Endothelial cell (in vitro differentiated cells): ENCODE measurements at places on chromosomes 16 and 17.
A peak's percentile ranks its signal among the peaks of the same experiment; 100 is the strongest.

DNA sequence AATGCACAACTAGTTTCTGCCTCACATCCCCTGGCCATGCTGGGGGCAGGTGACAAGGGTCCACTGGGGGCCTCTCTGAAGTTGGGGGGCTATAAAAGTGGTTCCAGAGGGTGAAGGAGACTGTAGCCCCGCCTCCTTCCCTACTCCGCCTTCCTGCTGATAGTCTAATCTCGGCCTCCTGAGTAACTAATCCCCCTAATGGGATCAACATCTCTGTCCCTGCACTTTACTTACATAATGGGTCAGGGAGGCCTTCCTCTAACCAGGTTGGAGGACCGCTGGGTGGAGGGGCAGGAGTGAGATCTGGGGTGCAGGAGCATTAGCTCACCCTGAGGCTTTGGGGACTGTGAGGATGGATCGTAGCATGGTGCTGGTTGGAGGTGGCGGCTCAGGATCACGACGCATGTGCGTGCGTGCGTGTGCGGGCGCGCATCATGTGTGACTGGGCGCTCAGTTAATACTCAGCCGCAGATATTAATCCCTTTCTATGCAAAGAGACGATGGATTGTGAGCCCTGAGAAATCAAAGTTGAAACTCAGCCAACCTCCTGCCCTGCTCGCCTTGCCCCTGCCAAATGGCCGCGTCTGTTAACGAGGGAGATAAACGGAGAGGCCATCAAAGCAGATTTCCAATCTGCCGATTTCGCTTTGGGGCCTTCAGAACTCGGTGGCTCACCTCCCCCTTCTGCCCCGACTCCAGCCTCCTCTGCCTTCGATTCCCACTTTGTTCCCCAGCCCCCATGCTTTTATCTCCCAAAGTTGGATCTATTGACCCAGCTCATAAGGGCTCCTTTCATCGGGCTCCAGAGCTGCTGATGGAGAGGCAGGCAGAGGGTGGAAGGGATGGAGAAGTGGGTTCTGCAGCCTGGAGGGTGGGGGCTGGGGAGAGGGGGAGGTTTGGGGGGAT is 107.3 kb downstream of the SDK2 start:
- DNase-seq = no peak

DNA sequence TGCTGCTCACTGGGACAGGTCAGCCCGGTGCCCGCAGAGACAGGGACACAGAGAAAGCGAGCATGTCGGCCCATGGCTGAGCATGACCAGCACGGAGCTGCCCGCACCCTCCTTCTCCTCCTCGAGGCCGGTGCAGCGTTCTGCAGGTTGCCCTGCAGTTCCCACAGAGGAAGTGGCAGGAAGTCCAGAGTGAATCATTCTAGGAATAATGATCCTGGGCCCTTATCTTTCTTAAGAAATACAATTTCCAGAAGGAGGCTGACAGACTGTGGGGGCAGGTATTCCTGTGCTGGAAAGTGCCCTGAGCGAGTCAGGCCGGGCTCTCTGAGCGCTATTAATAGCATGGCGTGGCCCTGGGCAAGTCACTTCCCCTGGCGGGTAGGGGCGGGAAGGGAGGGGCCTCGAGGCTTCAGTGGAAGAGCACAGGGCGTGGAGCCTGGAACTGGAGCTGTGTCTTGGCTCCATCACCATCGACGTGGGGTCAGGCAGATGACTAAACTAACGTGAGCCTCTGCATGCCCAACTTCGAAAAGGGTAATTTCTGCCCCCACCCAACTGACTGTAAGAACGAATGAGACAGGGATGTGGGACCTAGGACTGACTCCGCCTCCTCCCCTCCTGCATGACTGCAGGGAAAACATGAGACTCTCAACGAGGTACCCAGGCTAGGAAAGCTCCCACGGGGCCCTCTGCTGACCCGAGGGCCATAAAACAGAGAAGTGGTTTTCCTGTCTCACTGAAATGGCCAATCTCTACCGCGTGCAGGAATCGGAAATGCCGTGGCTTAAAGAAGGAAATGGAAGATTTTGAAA is 9.8 kb downstream of the TMEM204 start:
- DNase-seq = peak; percentile 25

DNA sequence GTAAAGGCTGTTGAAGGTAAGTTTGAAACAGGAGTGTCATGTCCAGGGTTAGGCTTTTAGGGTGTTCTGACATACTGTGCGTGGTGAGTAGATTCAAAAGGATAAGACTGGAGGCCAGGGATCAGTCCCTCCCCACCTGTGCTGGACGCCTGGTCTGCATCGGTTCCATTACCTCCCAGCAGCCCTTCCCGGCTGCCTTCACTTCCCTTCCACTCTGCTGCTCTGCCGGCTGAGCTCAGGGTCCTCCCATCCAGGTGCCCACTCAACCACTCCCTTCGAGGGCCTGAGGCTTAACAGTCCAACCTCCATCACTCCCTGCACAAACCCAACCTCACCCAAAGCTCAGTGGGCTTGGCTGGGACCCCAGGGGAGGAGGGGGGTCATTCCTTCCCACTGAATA is 4.1 kb upstream of the SLC5A10 start:
- DNase-seq = no peak

GRCh38 chr17:78057113-78057740 is 71.3 kb downstream of the TMC6 start:
- DNase-seq = no peak

- DNase-seq = no peak
Observed at GRCh38 chr16:65083164-65083857, 38.6 kb downstream of the CDH11 start.

DNA sequence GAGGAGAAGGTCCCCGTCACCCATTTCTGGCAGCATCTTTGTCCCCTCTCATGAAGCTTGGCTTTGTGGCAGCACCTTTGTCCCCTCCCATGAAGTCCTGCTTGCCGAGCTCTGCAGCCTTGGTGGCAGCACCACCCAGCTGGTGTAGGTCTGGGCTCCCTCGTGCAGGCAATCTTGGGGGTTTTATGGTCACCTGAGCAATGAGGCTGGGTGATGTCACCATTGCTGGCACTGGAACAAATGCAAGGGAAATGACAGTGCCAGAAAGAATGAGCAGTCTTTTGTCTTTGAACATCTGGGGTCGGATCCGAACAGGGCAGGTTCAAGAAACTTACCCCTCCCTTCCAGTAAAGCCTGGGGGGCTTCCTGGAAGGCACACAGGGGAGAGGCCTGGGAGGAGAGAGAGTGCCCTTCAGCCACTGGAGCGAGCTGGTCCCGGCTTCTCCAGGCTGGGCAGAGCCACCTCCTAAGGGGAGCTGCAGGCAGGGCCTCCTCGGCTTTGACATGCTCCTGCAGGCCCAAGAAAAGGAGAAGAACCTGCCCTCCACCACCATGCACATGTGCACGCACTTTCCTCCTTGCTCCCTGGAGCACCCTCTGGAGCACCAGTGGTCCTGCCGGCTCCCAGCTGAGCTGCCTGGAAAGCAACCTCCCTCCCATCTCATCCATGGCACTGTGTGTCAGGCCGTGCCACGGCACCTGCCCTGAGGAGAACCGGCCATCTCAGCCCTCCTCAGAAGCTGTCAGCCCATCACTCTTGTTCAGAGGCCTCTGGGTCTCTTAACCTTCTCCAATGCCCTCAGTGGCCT is 16.0 kb downstream of the BTBD17 start:
- no peak for DNase-seq
